Activated T-helper 17 cell treated with anti-CD3 and anti-CD28 coated beads, Interleukin-2, amount 50 U/mL, for 72 hours (primary cell): ENCODE measurements at places on chromosomes 1 and 21. TPM values are rescaled to one million over a fixed set of nuclear protein-coding genes. Genes with fewer than 3 reads are reported as not detected.

Gene ACTA1
- not detected for total RNA-seq

GRCh38 chr1:2289607-2290006, 61.5 kb downstream of the SKI start:
- no peak for ATAC-seq

GRCh38 chr1:37143800-37144199, 109.5 kb upstream of the GRIK3 start:
- ATAC-seq = no peak

Gene RNU1-4
- total RNA-seq = 1,202 TPM

GRCh38 chr1:19178734-19179398, 31.2 kb downstream of the UBR4 start:
- no peak for ATAC-seq

GRCh38 chr21:32114419-32115035, 164.3 kb downstream of the MIS18A start:
- ATAC-seq = no peak

Gene DMRTA2
- not detected for total RNA-seq

DNA sequence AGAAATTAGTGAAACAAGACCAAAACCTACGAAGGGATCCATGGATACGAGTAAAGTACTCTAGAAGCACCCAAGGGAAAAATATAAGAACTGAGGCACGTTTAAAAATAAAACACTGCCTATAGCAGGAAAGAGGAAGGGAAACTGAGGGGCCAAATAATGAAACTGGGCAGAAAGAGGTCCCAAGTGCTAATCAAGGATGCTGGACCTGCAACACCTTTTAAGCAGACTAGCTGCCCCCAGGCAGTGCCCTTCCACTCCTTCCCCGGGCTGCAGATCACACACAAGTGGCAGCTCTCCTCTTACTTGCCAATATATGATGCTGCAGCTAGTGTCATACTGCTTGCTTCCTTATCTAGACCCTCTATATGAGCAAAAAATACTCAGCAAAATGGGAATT, 7.6 kb upstream of the OTUD7B start:
- no peak for ATAC-seq

DNA sequence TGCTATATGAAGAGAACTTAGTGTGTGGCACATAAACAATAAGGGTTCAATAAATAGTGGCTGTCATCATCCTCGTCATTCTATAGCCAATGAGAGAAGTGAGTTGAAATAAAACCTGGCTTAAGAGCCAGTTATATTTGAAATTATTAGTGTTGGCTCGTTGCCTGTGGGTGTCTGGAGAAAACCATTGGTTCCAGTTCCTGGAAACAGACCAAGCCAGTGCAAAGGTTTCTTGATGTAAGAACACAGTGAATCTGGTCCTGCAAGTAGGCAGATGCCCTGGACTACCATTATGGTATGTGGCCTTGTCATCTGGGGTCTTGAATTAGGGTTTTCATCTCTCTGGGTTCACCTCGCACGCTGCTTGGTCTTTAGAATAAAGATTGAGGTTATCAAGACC, 43.3 kb downstream of the URB2 start:
- ATAC-seq = no peak

GRCh38 chr1:239126884-239127283, 259.5 kb upstream of the CHRM3 start:
- no peak for ATAC-seq

Gene IL10
- total RNA-seq = 3.2 TPM

Gene IVL
- not detected for total RNA-seq

DNA sequence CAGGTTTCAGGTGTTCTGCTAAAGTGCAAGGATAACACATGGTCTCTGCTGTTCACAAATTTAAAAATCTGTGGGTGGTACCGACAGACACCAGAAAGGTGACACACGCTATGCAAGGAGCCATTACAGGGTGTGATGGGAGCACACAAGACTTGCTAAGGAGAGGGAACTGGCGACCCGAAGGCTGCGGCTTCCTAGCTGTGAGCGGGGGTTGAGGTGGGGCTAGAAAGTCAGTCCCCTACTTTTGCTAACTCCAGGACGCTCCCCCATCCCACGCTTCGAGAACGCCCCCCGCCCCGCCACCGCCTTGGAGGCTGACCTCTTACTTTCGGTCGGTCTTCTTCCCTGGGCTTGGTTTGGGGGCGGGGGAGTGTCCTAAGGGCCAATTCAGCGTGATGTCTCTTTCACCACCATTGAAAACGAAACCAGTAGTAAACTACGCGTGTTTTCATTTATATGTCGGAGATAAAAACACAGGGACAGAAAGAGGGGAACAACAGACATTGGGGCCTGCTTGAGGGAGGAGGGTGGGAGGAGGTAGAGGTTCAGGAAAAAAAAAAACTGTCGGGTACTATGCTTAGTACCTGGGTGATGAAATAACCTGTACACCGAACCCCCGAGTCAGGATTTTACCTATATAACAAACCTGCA, 1.1 kb downstream of the CKS1B start:
- peak; percentile 13 for ATAC-seq

Gene NBPF9
- total RNA-seq = 25.0 TPM

- no peak for ATAC-seq
These were observed 22.5 kb downstream of the DPH5 start for GRCh38 chr1:101003012-101003650.

Gene TMEM125
- total RNA-seq = not detected

Gene TRIM62
- 6.5 TPM for total RNA-seq

Gene MDM4
- 130 TPM for total RNA-seq

DNA sequence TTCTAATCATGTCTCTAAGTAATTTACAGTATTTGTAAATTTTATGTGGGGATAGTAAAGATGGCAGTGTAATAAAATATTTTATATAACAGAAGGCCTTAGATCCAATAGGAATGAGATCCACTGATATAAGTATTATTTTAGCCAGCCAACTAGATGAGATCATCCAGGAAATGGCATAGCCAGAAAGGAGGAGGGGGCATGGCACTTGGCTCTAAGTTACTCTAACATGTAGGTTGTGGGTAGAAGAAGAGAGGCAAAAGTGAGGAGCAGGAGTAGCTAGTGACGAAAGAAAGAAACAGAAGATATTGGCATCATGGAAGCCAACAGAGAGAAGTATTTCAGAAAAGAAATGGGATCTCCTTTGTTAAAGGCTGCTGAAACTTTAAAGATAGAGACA, 426.1 kb downstream of the PTPRC start:
- no peak for ATAC-seq
